Activated CD4-positive, alpha-beta T cell treated with anti-CD3 and anti-CD28 coated beads for 4 hours (primary cell): ENCODE measurements at places on chromosomes 6 and 20.

DNA sequence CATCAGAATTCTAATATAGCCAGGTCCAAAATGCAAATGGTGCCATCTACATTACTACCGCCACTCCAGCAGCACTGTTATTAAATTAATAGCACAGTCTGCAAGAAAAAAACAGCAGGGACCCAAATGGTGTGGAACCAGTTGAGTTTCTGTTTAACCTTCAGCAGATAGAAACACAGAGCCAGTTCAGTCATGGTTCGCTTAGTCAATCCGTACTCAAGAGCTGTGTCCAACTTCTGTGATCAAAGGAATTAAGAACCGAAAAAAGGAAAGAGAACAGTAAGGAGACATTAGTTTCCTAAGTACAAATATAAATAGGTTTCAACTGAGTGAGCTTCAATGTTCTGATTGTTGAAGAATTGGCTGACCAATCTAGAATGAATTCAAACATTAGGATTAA, 107.7 kb downstream of the TRDN start:
- no peak for DNase-seq

DNA sequence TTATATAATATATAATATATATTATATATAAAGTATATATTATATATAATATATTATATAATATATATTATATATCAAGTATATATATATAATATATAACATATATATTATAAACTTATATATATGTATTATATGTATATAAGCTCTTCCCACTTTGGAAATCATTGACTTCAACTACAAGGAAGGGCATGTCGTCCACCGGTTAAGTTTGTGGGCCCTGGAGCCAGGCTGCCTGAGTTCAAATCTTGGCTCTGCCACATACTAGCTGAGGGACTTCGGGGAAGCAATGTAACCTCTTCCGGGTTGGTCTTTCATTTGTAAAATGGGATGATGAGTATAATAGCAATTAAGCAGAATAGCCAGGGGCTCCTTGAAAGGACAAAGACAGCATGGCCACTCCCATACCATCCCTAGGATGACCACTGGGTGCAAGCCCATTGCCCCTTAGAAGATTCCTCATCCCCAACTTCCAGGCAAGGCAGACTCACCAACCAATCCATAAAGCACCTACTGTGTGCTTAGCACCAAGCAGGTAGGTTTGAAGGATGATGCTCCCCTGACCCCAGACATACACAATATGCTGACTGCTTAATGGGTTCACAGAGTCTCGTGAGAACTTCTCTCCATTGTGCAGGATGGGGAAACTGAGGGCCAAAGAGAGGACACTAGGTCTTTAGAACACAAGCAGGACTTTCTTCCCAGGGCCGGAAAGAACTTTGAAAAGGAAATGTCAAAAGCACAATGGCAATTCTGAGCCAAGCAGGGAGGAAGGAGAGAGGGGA, 163.2 kb downstream of the MRPL14 start:
- DNase-seq: no peak

DNA sequence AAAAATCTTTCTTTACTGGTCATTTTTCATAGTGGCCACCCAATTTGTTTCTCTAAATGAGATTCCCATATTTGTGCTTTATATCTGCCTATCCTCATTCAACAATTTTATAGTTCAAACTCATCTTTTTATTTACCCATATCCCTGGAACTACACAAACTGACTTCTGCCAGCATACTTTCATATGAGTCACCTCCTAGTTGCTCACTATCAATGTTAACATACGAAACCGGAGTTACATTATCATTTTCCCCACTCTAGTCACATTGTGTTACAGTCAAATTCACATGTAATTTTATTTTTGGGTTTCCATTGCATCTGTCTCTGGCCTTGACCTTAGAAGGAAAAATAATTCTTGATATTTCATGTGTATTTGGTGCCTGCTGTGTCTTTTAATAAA, 499.4 kb downstream of the MAFB start:
- DNase-seq: no peak

- peak; percentile 14 for DNase-seq
These were observed 1.1 kb downstream of the MGME1 start for GRCh38 chr20:17969884-17970409.

DNA sequence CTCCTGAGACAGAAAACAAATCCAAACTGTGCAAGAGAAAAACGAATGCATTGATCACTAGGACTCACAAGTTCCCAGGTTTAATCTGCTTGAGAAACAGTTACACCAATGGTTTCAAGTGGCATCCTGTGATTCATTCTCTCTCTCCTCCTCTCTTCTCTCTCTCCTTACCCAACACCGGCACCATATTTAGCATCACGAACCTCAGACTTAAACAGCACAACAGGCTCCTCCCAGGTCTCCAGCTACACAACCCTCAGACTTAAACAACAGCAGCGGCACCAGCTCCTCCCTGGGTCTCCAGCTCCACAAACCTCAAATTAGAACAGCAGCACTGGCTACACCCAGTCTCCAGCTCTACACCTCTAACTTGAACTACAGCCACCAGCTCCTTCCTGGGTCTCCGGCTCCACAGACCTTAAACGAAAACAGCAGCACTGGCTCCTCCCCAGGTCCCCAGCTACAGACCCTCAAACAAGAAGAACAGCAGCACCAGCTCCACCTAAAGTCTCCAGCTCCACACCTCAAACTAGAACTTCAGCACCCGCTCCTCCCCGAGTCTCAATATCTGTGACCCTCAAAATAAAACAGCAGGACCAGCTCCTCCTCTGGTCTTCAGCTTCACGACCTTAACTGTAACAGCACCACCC, 355.9 kb downstream of the PREX1 start:
- no peak for DNase-seq

- no peak for DNase-seq
These were observed 57.1 kb downstream of the YTHDF1 start for GRCh38 chr20:63158845-63159244.

DNA sequence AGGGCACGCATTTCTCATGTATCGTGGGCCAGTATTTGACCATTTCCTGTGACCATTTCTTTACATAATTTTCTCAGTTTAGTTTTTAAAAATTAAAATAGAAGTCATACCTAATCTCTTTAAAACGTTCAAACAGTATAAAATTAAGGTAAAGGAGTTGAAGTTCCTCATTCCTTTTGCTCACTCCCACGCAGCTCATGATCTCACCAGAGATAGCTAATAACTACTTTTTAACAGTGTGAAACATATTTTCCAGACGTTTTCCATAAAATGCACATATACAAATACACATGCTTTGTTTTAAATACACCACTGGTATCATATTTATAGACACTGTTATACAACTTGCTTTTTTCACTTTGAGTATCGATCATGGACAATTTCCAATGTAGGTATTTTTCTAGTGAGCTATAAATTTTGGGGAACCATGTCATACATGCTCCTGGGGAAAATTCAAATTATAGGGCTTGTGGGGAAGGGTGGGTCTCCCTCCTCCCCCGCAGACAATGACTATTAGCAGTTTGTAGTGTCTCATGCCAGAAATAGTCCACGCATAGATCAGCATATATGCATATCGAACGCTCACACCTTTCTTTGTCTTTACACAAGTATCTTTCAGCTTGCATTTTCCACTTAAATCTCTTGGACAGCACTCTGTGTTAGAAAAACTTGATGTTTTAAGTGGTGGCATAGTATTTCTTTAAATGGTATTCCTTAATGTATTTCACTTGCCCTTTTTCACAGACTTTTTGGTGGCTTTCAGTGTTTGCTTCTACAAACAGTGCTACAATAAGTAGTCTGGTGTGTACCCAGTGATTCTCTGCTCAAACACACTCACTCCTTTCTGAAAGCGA, 145.5 kb upstream of the ZNF217 start:
- no peak for DNase-seq

DNA sequence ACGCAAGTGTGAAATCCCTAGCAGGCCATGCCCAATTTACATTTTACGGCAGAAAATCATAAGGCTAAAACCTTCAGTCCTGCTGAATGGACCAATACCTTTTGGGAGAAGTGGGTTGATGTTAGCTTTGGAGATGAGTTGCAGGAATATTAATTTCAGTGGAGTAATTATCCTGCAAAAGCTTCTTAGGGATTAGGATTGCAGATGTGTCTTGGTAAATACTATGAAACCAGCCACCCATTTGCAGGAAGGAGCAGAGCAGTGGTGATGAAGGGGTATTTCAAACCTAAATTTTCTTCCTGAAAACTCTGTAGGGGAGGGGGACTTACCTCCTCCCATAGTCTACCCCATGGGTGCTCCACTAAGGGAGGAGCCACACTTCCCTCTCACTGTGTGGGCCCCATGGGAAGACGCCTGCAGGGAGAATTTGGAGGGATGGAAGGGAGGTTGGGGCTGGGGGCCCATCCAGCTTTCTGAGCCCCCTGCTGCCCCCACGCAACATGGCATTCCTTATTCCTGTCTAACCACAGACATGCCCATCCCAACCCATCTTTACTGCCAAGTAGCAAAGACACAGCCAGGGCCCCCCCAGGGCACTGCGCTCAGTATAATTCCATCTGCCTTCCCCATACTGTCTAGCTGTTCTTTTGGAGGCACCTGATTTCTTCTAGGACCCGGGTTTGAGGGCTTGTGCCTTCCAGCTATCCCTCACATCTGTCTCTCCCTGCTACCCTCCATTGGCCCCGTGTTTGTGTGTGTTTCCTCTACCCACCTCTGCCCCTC, 14.6 kb upstream of the UQCC2 start:
- DNase-seq: no peak

GRCh38 chr20:46339037-46339436, 30.7 kb upstream of the CDH22 start:
- DNase-seq: no peak

DNA sequence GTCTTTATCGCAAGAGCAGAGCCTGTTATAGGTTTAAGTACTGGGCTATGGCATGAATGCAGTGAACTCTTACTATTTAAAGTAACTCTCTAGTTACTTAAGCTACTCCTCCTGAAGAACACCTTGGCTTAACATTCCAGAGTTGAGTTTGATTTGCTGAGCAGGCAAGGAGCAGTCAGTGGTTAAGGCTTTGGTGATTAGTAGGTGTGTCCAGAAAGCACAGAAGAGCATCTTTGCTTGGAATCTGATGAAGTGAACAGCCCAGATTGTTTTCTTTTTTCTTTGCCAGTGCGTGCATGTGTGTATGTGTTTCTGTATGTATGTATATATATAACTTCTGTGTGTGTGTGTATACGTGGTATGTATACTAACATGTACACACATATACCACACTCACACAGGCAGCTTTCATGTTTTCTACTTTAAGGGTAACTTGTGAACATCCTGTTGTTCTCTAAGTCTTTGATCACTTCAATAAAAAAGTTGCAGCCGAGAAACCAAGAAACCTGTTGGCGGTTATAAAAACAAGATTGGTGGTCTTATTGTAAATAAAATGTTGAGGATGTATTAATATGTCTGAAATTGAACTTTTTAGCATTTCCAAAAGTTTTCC, 56.2 kb upstream of the TULP4 start:
- no peak for DNase-seq

DNA sequence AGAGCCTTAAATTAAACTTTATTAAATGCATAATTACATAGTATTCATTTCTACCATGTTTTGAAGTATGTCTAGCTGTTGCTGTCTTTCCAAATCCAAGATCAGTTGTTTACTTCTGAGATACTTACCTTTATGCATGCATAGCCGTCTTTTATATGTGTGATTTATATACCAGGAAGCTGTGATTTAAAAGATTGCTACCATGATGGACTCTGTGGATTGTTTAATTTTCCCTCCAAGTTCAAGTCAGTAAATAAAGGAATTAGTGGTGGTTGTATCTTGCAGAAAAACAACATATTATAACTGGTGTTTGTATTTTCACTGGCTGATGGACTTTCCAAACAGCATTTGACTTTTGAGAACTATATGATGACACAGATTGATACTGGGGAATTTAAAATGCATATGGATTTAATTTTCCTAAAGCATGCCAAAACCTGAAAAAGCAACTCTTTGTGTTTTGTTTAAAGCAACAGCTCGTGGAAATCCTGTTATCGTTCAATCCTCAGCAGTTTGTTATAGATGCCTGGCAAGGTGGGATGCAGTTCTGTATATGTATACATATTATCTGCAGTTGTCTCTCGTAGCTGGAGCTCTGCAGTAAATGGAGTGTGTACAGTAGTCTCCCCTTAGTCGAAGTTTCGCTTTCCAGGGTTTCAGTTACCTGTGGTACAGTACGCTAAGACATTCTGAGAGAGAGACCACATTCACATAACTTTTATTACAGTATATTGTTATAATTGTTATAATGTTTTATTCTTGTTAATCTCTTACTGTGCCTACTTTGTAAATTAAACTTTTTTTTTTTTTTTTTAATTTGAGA, 77.1 kb downstream of the CBFA2T2 start:
- no peak for DNase-seq

- no peak for DNase-seq
These were observed 8.8 kb upstream of the FBXO30 start for GRCh38 chr6:145823328-145823944.

- DNase-seq: no peak
These were observed 123.8 kb upstream of the NAA20 start for GRCh38 chr20:19893356-19893755.

DNA sequence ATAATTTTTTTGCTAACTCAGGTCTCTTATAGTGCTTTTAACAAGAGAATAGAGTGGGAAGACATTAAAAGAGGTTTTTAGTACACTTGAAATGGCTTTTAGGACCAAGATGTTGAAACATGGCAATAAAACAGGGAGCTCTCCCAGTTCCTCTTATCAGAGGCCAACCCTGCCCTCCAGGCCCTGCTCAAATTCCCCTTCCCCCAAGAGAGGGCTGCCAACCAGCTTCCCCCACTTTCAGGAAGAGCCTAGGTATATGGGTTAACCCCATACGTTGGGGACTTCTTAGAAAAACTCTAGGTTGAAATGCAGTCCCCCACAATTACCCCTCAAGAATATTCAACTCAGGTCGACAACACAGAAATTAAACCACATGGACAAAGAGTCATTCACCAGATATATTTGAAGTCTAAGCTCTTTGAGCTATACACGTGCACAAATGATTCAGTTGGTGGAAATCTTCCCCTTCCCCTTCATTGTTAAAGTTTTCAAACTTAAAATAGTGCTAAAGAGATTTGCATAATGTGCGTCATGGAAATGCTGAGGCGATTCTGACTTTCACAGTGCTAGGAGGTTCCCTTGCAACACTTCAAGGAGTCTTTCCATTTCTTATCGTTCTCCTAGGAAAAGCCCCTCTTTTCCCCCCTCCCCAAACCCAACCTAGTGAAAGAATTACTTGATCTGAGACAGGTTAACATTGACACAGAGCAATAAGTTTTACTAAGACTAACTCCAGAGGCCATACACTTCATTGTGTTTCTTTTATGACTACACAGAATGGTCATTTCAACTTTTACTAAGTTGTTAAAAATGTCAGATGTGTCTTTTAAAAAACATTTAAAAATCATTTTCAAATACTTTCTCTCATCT, 49.8 kb upstream of the ENPP5 start:
- no peak for DNase-seq

DNA sequence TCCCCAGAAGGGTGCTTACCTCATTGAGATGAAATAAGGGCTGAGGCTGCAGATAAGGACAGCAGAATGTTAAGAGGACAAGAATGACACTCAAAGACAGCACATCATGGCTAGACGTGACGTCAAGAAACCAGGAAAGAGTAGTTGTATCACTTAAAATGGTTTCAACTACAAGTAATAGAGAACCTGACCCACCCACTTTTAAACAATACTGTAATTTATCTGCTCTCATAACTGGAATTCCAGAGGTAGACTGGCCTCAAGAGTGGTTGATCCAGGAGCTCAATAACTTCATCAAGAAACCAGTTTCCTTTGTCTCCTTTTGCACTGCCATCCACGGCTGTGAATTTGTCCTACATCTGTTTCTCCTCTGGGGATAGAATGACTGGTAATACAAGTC, 187.1 kb downstream of the EYA4 start:
- no peak for DNase-seq
